ENCODE measurements at places on chromosomes 1 and 21. TPM values are rescaled to one million over a fixed set of nuclear protein-coding genes. Genes with fewer than 3 reads are reported as not detected.

SLC16A4 gene
- not detected for total RNA-seq

PLA2G2A gene
- not detected for total RNA-seq

FASLG gene
- 0.11 TPM for total RNA-seq

ERICH3 gene
- not detected for total RNA-seq

VWA1 gene
- not detected for total RNA-seq

GJB5 gene
- total RNA-seq: not detected

DNA sequence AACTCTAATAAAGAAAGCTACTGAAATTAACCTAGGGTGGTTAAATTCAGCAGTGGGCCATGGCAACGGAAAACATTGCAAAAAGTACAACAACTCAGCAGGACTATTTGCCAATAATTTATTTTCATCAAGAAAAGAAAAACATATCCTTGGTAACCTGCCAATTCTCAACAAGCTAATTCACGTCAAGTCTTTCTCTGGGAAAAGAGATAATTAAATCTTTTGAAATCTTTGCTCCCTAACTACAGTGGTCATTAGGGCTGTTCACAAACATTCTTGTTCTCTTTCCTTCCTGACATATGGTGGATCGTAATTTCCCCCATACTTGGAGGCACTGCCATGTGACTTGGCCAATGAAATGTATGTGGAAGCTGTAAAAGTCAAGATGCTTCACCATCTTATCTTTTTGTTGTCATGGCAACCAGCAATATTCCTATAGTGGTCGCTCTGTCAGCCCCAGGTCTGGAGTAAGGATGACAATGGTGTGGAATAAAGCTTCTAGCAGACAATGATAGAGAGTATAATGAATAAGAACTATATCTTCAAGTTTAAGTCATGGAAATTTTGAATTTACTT lies 29.6 kb upstream of the ZNF326 start:
- DNase-seq: no peak

DNA sequence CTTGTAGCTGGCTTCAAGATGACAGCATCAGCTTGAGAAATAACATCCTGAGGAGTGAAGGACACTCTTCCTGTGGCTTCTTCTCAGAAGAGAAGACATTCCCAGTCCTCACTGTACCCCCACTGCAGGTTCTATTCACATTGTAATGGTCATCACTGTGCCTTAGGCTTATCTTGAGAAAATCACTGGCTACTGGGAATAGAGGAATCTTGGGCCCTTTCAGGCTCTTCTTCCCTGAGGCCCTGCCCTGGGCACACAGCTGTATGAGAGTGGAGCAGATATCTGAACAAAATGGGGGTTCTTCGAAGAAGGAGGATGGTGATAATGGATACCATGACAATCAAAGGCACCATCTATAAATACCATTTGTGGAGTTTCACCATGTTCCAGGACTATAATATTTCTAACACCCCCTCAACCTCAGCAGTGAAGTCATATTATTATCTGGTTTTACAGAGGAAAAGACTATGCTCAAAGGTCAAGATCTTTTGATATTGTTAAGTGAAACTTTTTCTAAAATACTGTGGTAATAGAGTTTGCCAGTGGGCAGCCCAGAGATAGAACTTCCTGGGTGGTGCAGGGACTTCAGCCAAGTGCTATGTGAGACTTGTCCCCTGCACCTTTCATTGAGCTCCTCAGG lies 143.1 kb upstream of the KCNE2 start:
- no peak for DNase-seq

- DNase-seq: no peak
These were observed 5.9 kb downstream of the BLACAT1 start for GRCh38 chr1:205449750-205450443.

DNA sequence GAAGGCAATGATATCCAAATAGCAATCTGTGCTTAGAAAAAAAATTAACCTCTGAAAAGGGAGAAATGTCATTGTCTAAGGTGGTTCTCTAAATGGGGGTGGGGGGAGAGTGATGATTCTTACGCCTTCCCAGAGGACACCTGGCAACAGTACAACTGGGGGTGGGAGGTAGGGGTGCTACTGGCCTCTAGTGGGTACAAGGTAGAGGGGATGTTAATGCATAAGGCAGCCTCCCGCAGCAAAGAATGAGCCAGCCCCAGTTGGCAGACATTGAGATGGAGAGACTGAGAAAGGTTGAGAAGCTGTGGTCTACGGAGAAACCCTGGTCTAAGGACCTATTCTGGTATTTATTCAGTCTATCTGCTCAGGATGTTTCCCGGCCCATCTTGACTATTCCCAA lies 472.2 kb upstream of the RUNX1 start:
- DNase-seq: no peak

GRCh38 chr1:209199822-209200221 lies 383.7 kb upstream of the CAMK1G start:
- no peak for DNase-seq

DNA sequence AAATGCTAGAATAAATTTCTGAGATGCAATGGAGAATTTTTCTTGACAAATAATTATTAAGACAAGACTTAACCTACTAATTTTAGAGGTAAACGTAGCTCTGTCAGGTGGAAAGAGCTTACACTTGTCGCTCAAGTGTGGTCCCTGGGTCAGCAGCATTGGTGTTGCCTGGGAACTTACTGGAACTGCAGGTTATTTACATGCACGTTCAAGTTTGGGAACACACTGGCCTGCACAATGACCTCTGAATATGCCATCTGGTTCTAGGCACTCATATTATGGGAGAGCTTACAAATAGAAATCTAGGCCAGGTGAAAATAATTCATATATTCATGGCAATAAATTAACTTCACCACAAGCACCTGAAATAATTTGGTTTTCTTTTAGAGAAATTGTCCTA lies 88.5 kb upstream of the BCL9 start:
- DNase-seq: no peak

DNA sequence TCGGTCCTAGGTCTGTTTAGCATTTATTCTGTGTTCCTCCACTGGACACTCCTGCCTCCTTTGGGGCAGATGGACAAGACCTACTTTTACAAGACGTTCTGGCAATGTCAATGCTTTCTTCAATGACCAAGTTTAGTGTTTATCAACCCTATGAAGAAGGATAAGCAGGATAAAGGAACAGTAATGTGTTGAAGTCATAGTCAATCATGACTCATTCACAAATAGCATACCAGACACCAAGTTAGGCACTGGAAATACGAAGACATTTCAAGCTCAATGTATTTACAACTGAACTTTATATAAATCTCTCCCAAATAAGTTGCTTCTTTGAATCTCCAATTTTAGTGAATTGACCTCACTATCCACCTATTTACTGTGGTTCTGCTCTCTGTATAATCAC lies 4.8 kb upstream of the SLC35D1 start:
- no peak for DNase-seq

GRCh38 chr1:31761883-31762282 lies 2.3 kb downstream of the ADGRB2 start:
- DNase-seq: no peak

GRCh38 chr1:110210604-110211495 lies 736 bp downstream of the KCNC4 start:
- DNase-seq: peak; percentile 48

- no peak for DNase-seq
These were observed 297.8 kb downstream of the BRINP3 start for GRCh38 chr1:190179817-190180216.

- no peak for DNase-seq
These were observed 52.0 kb upstream of the IVNS1ABP start for GRCh38 chr1:185368913-185369491.

- DNase-seq: no peak
These were observed 217.0 kb downstream of the DNAH14 start for GRCh38 chr1:225146478-225146877.
